ENCODE measurements at places on chromosomes 6 and 20. TPM values are rescaled to one million over a fixed set of nuclear protein-coding genes. Genes with fewer than 3 reads are reported as not detected.

DNA sequence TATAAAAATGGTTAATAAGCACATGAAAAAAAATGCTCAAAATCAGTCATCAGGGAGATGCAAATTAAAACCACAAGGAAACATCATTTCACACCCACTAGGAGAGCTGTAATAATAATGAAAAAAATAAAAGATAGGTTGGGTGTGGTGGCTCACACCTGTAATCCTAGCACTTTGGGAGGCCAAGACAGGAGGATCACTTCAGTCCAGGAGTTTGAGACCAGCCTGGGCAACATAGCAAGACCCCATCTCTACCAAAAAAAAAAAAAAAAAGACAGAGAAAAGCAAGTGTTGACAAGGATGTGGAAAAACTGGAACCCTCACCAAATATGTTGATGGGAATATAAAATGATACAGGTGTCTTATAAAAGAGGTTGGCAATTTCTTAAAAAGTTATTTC, 3.0 kb upstream of the MYLK4 start:
- DNase-seq: no peak

The GABRR1 gene
- 0.38 TPM for polyA plus RNA-seq

The CFB gene
- polyA plus RNA-seq: 1.0 TPM

The ECT2L gene
- polyA plus RNA-seq: 0.29 TPM

The GLP1R gene
- not detected for polyA plus RNA-seq

The KCNB1 gene
- 7.1 TPM for polyA plus RNA-seq

The SCGN gene
- not detected for polyA plus RNA-seq

GRCh38 chr6:2633736-2634135, 117.0 kb downstream of the MYLK4 start:
- no peak for DNase-seq

DNA sequence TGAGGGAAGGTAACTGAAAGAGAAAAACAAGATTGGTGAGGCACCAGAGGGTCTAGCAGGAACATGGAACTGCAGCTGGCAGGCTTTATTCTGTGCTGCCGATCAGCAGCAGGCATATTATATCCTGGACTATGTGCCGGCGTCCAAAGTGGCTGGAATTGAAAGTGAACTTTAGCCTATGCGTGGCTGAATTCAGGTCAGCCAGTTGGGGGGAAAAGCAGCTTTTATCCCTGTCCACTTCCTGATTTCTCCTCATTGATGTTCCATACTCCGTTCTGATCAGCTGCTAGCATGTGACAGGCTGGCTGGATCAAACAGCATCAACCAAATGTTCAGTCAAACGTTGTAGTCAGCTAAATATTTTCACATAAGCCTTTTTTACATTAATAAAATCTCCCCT, 99.0 kb downstream of the CAP2 start:
- no peak for DNase-seq

GRCh38 chr6:20693466-20694063, 159.3 kb downstream of the CDKAL1 start:
- no peak for DNase-seq

- DNase-seq: peak; percentile 87
Observed at GRCh38 chr6:74735304-74735703, 470.5 kb downstream of the COL12A1 start.

The ATP6V1G2 gene
- polyA plus RNA-seq: 3.0 TPM

GRCh38 chr20:53839423-53840176, 230.8 kb downstream of the BCAS1 start:
- DNase-seq: no peak

GRCh38 chr6:5053864-5054244, 31.3 kb upstream of the PPP1R3G start:
- DNase-seq: no peak

The KIAA0408 gene
- polyA plus RNA-seq: 16.1 TPM

The ANKRD66 gene
- polyA plus RNA-seq: 0.39 TPM

DNA sequence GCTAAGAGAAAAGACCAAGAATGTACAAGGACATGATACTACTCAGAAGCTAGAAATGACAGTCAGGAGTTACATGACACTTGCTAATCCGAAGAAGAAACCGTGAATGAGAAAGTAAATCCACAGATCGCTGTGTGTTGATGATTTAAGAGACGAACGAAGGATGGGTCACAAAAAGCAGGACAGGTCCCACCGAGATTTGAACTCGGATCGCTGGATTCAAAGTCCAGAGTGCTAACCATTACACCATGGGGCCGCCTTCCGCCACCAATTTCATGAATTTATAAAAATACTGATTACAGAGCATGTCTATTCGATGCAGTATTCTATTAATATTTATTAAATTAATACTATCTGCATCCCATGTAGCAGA, 54.0 kb upstream of the BTN3A2 start:
- no peak for DNase-seq

DNA sequence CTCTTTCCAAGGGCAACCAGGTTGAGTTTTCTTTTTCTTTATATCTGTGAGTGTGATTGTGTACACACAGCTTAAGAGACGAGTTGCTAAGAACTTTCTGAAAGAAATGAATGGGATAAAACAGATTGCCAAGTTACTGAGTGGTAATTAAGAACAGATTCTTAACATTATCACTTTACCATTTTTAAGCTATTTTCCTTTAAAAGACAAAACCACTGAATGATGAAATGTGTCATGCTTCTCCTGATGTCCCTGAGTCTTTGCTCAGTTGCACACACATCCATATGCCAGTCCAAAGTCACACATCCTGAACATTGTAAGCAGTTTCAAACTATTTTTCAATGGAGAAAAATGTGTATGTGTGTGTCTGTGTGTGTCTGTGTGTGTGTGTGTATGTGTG, 5.5 kb upstream of the DAAM2 start:
- DNase-seq: no peak

The CEP57L1 gene
- polyA plus RNA-seq: 16.9 TPM

DNA sequence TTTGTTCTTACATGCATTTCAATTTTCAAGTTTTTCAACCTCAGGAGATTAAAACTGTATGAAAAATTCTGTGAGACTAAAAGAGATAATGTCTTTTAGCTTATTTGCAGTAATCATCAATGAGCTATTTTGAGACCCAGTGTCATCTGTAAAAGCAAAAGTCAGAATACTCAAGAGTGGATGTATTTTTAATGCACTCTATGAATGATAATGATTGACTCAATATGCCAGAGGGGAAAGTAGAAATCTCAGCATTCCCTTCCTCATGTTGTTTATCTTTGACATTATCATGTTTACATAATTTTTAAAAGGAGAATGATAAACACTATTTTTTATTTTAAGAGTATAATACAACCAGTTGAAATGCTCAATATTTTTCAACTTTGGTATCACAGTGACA, 162.1 kb downstream of the MMUT start:
- DNase-seq: no peak

The OR2J3 gene
- not detected for polyA plus RNA-seq

The CENPB gene
- polyA plus RNA-seq: 44.4 TPM

- no peak for DNase-seq
Observed at GRCh38 chr6:83867527-83868161, 8.2 kb downstream of the CYB5R4 start.

GRCh38 chr6:37049758-37050044, 44.2 kb downstream of the FGD2 start:
- DNase-seq: no peak

The TBCC gene
- 12.3 TPM for polyA plus RNA-seq

DNA sequence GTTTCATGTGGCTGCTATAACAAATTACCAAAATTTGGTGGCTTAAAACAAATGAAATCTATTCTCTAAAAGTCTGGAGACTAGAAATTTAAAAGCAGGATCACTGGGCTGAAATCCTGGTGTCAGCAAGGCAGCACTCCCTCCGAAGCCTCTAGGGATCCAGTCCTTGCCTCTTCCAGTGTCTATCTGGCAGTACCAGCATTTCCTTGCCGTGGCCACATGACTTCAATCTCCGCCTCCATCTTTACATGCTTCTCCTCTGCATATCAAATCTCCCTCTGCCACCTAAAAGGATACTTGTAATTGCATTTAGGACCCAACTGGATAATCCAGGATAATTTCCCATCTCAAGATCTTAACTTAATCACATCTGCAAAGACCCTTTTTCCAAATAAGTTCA, 30.2 kb downstream of the ARHGAP18 start:
- DNase-seq: no peak

The SIRPB2 gene
- polyA plus RNA-seq: 1.6 TPM

GRCh38 chr6:118571121-118571520, 23.0 kb downstream of the PLN start:
- DNase-seq: no peak

The LPA gene
- not detected for polyA plus RNA-seq

- DNase-seq: no peak
Observed at GRCh38 chr6:25057111-25057905, 121.5 kb upstream of the RIPOR2 start.

All from forelimb muscle (tissue), 1 donor.